Left renal cortex interstitium (tissue), 4 donors: ENCODE measurements at places on chromosomes 11 and 22. TPM values are rescaled to one million over a fixed set of nuclear protein-coding genes. Genes with fewer than 3 reads are reported as not detected.

DNA sequence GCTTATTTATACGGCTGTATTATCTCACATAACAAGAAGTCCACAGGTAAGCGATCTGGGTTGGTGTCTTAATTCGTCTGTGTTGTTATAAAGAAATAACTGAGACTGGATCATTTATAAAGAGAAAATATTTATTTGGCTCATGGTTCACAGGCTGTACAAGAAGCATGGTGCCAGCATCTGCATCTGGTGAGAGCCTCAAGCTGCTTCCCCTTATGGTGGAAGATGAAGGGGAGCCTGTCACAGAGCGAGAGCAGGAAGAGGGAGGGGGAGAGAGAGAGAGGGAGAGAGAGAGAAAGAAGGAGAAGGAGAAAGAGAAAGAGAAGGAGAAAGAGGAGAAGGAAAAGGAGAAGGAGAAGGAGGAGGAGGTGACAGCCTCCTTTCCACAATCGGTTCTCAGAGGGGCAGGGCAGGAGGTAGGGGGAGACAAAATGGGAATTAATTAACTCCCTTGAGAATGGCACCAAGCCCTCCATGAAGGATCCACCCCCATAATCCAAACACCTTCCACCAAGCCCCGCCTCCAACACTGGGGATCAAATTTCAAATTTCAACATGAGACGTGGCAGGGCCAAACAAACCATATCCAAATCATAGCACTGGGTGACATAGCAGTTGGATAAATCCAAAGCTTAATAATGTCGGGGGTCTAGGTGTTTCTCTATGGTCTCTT, 15.0 kb upstream of the TRIM44 start:
- no peak for DNase-seq

The STK33 gene
- polyA plus RNA-seq, result 27.0 TPM

The SAA4 gene
- polyA plus RNA-seq, result not detected

The PATL1 gene
- 29.7 TPM for polyA plus RNA-seq

GRCh38 chr11:104526006-104526405, 362.1 kb upstream of the PDGFD start:
- DNase-seq, result no peak

The BIRC3 gene
- polyA plus RNA-seq, result 1.8 TPM

- DNase-seq, result no peak
These were observed 1.9 kb downstream of the FAM181B start for GRCh38 chr11:82731691-82732277.

- DNase-seq, result no peak
These were observed 20.7 kb downstream of the TMEM41B start for GRCh38 chr11:9293646-9294045.

GRCh38 chr11:69353696-69354544, 60.0 kb downstream of the MYEOV start:
- no peak for DNase-seq

DNA sequence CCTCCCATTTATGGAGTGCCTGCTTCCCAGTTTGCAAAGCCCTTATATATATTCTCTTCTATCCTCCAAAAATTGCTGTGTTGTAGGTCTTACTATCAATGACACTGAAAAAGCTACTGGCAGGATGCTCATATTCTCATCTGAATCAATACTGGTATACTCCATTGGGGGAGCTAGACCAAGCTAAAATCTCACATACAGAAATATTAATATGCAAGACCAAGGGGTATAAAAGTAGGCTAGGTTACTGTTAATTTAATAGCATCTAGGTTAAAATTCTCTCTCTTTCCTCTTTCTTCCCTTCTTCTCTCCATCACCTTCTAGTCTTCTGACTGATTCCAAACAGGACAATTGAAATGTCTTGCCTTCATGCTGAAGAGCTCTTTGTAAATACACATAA, 17.1 kb upstream of the BDNF start:
- DNase-seq, result no peak

The OR5M3 gene
- not detected for polyA plus RNA-seq

- no peak for DNase-seq
These were observed 7.8 kb downstream of the PIM3 start for GRCh38 chr22:49968313-49968830.

GRCh38 chr11:235997-236773, at the start of gene SIRT3:
Gene SIRT3, minus strand, starts transcription at chr11:236342. Its CDS starts 14 bp downstream, at chr11:236328.
- DNase-seq, result peak; percentile 70

- DNase-seq, result no peak
These were observed at the start of gene IGSF22 for GRCh38 chr11:18726040-18726439. Gene IGSF22, minus strand, starts transcription at chr11:18726188. Its CDS starts 1,952 bp downstream, at chr11:18724236.

The GSTT2 gene
- 2.4 TPM for polyA plus RNA-seq

DNA sequence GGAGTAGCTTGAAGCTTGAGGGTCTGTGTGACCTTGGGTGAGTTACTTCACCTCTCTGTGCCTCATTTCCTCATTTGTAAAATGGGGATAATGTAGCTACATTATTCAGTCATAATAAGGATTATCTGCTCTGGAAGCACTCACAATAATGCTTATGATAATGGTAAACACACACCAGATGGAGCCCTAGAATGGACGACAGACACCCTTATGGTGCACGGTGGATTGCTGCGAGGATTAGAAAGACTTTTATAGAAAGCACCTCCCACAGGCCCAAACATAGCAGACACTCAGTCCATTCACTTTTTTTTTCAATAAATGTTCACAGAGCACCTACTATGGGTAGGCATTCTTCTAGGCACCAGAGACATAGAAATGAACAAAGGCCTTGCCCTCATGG, 53.8 kb downstream of the LARGE1 start:
- DNase-seq, result no peak

GRCh38 chr11:12889243-12889642, 119.9 kb upstream of the RASSF10 start:
- DNase-seq, result no peak

- no peak for DNase-seq
These were observed 8.5 kb upstream of the CCDC89 start for GRCh38 chr11:85694385-85694980.
